ENCODE measurements at places on chromosomes 7 and 10. TPM values are rescaled to one million over a fixed set of nuclear protein-coding genes. Genes with fewer than 3 reads are reported as not detected.

The LRRTM3 gene
- not detected for total RNA-seq

The ZMIZ1 gene
- 35.4 TPM for total RNA-seq

DNA sequence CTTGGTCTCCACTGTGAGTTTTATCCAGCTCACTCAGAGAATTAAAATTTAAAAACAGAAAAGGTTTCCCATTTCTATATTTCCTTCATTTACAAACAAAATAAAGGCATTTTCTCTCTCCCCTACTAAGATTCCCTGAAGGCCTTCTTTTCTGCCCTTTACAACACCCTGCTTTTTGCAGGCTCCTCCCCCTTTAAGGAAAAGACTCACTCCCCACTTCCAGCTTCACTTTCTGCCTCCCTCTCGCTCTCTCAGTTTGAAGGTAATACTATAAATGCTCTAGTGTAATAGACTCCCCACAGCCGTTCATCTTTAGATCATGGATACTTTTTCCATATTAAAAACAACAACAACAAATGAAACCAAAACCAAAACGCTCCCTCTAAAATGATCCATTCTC, 53.3 kb downstream of the CDHR3 start:
- no peak for DNase-seq

GRCh38 chr10:91347529-91347928, 62.6 kb upstream of the HECTD2 start:
- DNase-seq = no peak

DNA sequence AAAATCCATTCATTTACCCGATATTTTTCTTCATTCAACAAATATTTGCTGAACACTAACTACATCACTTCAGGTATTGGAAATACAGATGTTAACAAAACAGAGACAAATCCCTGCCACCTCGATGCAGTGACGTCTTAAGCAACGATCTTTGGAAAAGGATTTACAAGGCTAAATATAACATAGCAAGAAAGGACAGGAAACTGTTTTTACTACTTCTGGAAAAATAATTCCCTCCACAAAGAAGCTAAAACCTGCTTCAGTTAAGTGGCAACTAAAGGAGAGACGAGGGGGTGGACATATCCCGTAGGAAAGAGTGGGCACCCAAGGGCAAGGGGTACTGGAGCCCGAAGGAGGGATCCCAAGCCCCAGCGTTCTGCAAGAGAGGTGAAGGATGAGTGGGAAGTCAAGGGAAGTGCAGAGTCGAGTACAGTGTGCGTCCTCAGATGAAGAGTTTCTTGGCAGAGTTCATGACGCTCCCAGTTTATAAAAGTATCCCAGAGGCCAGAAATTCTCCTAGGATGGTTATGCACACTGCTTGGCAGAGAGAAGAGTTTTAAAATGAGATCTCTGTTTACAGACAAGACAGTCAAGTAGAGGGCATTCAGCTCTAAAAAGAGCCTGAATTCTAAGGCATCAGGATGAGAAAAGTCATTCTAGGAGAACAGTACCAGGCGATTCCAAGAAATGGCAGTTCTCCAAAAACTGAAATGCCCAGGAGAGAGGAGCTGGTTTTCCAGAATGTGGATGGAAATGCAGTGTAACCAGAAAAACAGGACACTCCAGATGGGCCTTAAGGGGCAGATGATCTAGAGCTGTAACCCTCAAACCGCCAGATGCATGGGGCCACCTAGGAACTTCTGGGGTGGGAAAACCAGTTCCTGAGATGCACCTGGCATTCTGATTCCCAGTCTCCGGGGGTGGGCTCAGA, 97.3 kb downstream of the GRB10 start:
- DNase-seq = no peak

- no peak for DNase-seq
Measured at GRCh38 chr7:30533886-30534285, 29.3 kb upstream of the GGCT start.

GRCh38 chr7:48088559-48089045, 463 bp upstream of the UPP1 start:
- DNase-seq = peak; percentile 73

- DNase-seq = no peak
Measured at GRCh38 chr10:96988426-96988825, 156.3 kb downstream of the LCOR start.

GRCh38 chr7:20449176-20449575, 118.5 kb downstream of the ITGB8 start:
- no peak for DNase-seq

DNA sequence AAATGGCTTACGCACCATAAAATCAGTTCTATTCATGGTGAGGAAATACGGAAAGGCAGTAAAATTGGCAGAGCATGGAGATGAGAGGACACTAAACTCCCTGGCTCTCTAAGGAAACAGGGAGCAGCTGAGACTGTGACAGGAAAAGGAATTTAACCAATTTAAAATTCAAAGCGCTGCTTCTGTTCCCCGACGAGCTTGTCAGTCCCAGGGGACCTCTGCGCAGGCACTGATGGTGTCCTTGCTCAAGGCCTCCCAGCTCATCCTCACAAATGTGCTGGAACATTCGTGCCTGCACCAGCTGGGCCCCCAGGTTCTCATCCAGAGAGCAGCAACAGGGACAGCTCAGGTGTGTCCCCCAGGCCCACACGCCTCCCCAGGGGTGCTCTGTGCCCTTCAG, 101.4 kb downstream of the MAD1L1 start:
- DNase-seq = no peak

DNA sequence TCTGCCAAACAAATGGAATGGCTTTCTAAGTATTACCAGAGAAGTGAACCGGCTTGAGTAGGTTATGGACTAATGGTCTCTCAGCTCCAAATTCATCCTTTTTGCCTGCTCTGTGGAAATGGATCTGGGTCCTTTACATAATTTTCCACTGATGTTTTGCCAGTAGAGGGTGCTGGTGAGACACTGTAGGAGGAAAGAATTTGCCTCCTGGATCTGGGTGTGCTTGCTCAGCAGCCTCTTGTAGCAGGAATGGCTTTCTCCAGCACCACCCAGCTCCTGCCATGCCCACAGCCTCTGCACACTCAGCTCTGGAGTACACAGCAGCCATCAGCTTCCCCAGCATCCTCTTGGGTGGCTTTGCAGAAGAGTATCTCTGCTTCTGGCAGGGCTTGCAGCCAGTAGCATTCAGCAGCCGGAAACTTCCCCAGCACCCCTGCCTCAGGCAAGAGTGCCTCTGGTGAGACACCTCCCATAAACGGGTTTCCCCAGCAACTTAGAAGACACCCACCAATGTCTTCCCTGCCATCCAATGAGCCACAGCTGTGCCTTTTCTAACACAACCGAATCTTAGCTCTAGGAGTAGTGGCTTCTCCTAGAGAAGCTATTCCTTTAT, 235.0 kb upstream of the PLPP4 start:
- DNase-seq = no peak

- no peak for DNase-seq
Measured at GRCh38 chr10:11625019-11625735, 13.7 kb upstream of the USP6NL start.

DNA sequence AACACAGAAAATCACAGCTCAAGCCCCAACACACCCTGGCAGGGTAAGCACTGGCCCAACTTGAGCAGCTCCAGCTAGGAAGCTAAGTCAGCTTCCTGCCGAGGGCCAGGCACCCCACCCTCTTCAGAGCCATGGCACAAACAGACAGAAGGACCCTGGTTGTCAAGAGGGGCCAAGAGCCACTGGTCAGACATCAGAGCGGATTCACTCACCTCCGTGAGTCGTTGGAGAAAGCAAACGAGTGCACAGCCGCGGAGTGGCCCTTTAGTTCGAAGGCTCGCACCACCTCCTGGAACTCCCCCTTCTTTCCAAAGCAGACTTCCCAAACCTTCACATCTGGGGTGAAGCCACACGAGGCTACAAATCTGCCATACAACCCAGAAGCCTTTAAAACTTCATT, 7.4 kb downstream of the TBL2 start:
- no peak for DNase-seq

GRCh38 chr10:96124230-96125141, 5.6 kb upstream of the ZNF518A start:
- DNase-seq = no peak

All from esophagus squamous epithelium (tissue), 5 donors.